Osteoblast (primary cell): ENCODE measurements at places on chromosomes 2 and 18.

GRCh38 chr18:44599412-44599811 lies 81.3 kb upstream of the SETBP1 start:
- DNase-seq, result no peak

DNA sequence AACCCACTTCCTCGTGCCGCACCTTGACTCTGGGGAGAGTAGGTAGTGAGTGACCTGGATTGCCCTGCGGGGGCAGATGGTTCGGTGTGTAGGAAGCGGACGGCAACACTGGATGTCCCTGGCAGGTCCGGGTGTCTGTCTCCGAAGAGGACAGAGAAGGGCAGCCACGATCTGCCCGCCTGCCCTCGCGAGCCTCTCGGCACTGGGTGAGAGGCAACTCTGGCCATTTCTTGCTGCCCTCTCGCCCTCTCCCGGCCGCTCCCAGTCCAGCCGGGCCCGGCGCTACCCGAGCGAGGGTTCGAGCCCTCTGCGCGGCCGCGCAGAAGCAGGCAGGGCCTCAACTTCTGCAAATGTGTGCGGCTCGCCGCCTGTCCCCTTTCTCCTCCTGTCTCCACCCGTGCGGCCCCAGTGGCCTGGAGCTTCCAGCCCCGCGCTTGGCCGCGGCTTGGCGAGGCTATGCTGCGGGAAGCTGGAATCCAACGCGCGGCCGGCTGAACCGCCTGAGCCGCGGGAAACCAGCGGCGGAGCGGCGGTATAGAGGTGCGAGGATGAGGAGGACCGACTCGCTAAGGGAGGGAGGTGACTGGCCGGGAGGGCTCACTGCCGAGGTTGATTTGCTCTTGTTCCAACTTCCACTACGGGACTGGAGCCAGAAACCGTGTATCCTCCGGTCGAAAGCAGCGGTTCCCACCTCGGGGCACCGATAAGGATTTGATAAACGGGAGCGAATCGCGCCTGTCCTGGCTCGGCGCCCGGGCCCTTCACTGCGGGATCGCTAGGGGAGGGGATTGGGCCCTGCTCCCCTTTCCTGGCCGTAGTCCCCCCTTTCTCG lies 1.5 kb downstream of the EPAS1 start:
- DNase-seq, result peak; percentile 97

DNA sequence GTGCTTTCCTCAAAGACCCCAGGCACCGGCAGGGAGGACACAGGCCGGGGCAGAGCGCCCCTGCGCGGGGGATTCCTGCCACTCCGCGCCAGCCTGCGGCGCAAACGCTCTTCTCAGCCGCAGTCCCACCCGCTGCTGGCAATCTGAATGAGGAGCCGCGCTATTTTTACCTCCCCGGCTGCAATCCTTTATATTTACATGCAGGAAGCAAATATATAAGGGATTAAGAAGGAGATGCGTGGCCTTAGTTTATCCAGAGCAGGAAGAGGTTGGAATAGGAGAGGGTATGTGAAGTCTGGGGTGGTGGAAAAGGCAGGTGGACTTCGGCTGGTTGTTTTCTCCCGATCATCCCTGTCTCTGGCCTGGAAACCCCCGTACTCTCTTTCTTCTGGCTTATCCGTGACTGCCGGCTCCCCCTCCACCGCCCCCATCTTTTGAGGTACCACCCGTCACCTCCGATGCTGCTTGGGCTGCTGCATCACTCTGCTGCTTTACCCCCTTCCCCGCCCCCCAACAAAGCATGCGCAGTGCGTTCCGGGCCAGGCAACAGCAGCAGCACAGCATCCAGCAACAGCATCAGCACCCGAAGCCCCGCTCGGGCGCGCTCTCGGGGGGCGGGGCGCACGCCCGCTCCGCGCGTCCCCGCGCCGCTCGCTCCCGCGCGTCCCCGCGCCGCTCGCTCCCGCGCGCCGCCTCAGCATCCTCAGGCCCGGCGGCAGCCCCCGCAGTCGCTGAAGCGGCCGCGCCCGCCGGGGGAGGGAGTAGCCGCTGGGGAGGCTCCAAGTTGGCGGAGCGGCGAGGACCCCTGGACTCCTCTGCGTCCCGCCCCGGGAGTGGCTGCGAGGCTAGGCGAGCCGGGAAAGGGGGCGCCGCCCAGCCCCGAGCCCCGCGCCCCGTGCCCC lies at the start of gene ADAM23:
Gene ADAM23, plus strand, starts transcription at position 700 of the 902 bp plus-strand sequence. CDS start 335 bp downstream, outside the sequence.
- DNase-seq, result peak; percentile 97

GRCh38 chr2:207974216-207974605 lies 51.1 kb downstream of the PLEKHM3 start:
- DNase-seq, result no peak

DNA sequence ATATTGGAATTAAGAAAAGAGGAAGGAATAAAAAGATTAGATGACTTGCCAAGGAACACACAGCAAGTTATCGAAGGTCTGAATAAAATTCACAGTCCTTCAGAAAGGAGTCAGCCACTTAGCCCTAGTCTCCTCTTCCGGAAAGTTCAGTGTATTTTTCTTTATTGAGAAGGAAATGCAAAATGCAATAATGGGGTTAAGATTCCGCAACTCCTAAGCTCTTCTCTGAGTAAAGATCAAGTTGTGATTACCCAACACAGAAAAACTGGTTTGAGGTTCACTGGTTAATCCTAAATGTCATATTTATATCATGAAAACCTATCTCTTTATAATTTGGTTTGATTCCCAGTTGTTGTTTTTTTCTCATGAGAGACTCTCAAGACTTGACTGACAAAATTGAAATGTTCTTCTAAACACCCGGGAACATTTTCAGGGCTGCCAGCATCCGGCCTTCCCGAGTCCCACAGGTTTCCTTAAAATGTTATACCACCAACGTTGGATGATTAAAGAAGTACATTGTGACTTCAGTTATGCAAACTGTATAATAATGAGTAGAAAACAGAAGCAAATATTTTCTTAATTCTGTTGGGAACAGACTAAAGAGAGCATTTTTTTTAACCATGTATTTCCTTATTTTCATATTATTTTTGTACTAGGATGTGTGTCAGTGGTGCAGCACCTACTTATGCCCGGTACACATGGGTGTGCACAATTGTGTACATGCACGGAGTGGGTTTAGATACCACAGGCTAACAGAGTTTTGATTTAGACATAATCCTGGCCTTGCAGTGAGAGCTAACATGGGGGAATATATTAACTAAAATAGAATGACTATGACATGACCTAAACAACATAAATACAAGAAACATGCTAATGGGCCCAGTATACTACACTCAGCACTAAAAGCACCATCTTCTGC lies 100.2 kb downstream of the STK39 start:
- DNase-seq, result no peak

- DNase-seq, result no peak
Measured at GRCh38 chr18:13276530-13277520, 58.3 kb downstream of the LDLRAD4 start.

- no peak for DNase-seq
Measured at GRCh38 chr2:197359859-197360258, 49.3 kb upstream of the ANKRD44 start.

DNA sequence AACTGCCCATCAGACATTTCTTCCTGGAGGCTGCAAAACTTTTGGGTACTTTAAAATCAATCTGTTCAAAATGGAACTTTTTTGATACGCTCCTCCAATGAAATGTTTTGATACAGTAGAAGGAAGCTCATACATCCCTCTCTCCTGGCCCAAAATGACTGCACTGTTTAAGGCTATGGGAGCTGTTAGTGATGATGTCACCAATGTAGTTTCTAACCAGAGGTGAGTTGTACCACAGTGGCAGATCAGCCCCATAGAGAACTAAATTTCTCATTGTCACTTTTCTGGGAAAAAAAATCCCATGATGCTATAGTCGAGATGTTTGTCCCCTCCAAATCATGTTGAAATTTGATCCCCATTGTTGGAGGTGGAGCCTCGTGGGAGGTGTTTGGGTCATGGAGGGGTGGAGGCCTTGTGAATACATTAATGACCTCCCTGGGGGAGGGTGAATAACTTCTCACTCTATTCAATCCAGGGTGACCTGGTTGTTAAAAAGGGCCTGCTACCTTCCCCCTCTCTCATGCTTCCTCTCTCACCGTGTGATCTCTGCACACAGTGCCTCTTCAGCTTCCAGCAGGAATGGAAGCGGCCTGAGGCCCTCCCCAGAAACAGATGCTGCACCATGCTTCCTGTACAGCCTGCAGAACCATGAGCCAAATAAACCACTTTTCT lies 117.4 kb upstream of the NPAS2 start:
- DNase-seq, result no peak

GRCh38 chr18:80218341-80219227 lies 28.7 kb downstream of the PARD6G start:
- no peak for DNase-seq

GRCh38 chr2:149928011-149928410 lies 340.4 kb upstream of the MMADHC start:
- DNase-seq, result no peak

DNA sequence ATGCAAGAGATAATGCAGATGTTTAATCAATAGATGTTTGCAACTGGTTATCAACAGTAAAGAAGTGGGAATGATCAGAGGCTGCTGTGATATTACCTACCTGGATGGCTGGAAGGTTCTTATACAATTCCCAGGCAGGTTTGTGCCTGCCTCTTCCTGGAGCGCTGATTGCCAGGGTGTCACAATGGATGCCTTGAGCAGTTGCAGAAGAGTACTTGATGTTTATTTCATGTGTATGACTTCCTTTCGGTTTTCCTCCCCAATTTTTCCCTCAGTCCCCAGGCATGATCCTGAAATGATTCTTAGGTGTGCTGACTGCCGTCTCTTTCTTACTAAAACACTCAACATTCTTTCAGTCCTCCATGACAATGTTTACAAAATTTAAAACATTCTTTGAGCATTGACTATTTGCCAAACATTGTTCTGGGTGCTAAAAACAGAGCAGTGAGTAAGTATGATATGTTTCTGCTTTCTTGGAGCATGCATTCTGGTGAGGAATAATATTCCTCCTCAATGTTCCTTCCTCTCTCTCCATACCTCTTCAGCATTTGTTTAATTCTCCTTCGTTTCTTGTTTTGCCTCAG lies 416.6 kb upstream of the TRIB2 start:
- DNase-seq, result no peak

DNA sequence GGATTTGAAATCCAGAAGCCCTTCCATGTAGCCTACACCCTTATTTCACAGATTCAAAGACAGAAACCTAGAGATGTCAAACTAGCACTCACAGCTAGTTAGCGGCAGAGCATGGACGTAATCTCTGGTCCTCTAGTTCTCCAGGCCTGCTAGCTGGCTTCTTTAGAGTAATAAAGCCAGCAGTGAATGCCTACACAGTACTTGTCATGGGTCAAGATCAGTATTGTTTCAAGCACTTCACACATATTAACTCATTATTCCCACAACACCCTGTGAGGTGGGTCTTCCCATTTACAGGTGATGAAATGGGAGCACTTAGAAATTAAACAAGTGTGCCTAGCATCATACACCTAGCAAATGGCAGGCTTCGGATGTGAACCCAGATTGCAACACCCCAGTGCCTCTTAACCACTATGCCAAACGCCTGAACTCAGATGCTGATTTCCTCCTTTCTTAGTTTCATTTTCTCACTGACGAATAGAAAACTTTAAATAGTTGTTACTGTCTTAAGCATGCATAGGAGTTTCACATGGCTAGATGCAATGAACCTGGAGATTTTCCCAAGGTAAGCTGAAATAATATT lies 14.5 kb upstream of the ZBTB14 start:
- no peak for DNase-seq

DNA sequence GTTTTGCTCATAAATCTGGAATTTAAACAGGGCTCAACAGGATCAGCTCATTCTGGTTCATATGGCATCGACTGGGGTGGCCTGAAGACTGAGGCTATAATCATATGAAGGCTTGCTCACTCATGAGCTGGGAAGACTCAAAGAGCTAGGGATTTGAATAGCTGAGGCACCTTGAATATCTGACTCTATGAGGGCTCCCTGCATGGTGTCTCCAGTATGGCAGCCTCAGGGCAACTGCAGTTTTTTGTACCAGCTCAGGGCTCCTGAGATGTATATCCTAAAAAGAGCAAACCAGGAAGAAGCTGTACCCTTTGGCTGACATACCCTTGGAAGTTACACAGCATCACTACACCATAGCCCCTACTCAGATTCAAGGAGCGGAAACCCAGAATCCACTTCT lies 15.3 kb upstream of the GPR39 start:
- no peak for DNase-seq

DNA sequence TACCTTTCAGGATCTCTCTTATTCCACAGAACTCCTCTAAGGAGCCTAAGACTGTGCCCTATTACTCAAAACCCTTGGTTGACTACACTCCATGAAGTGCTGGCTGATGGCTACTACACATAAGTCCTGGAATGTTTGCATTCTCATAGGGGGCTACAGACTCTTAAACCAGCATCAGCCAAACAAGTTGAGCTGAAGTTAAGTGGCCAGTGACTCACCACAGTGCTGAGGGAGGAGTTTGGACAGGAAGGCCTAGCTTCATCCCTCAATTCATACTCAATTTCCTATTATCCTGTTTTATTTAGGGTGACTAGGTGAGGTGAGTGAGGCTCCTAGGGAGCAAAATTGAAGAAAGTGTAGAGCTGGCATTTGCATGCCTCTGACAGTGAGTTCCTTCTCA lies 246.7 kb downstream of the SMAD2 start:
- no peak for DNase-seq
